ENCODE measurements at places on chromosomes 6 and 20. TPM values are rescaled to one million over a fixed set of nuclear protein-coding genes. Genes with fewer than 3 reads are reported as not detected.
A peak's percentile ranks its signal among the peaks of the same experiment; 100 is the strongest.

Gene HCK
- total RNA-seq, result 6.0 TPM

- no peak for DNase-seq
Observed at GRCh38 chr20:21368791-21369190, 28.5 kb downstream of the NKX2-4 start.

DNA sequence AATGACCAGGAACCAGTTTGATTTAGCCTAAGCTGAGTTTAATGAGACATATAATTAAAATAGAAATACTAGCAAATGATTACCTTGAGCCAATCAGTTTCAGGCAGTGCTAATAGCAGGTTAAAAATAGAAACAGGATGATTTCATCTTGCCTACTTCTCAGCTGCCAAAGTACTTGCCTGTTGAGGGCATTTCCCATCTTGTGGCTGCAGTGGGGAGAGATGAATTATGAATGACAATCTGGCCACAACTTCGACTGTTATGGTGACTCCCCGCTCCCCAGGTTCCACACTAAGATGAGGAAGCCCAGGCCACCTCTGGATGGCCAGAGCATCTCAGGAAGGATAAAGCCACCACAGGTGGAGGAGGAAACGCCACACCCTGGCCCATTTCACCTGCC is 31.3 kb downstream of the MBOAT1 start:
- no peak for DNase-seq

Gene EGFL8
- 1.9 TPM for total RNA-seq

GRCh38 chr20:58870293-58871014 is 17.9 kb downstream of the GNAS start:
- DNase-seq, result peak; percentile 78

GRCh38 chr20:57620274-57620990 is at the start of gene ZBP1:
Gene ZBP1 (minus strand): TSS chr20:57620426. CDS start chr20:57620295, 131 bp downstream.
- no peak for DNase-seq
